ENCODE measurements at places on chromosomes 12 and 14.

GRCh38 chr14:22465201-22465840, 123.7 kb downstream of the DAD1 start:
- DNase-seq, result no peak

DNA sequence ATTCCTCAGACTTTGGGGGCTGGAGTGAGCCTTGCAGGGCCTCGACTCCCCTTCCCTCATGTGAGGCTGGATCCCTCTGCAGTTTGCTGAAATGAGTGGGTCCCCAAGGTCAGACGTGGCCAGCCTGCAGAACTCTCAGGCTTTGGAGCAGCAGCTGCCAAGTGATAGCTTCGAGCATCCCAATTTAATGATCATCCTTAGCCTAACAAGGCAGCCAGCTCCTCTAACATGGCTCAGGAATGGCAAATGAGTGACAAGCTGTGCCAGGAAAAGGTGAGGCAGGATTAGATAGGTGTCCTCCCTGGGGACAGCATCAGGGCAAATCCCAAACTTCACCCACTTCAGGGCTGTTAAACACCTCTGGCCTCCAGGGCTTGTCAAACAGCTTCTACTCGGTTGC, 130.7 kb upstream of the PWP1 start:
- no peak for DNase-seq

- no peak for DNase-seq
Measured at GRCh38 chr14:90661866-90662265, 154.4 kb downstream of the TTC7B start.

GRCh38 chr12:115035535-115036107, 351.6 kb upstream of the TBX3 start:
- no peak for DNase-seq

- DNase-seq, result no peak
Measured at GRCh38 chr12:5332551-5332950, 99.4 kb upstream of the NTF3 start.

GRCh38 chr12:10448236-10448635, 4.9 kb downstream of the KLRC1 start:
- DNase-seq, result no peak

DNA sequence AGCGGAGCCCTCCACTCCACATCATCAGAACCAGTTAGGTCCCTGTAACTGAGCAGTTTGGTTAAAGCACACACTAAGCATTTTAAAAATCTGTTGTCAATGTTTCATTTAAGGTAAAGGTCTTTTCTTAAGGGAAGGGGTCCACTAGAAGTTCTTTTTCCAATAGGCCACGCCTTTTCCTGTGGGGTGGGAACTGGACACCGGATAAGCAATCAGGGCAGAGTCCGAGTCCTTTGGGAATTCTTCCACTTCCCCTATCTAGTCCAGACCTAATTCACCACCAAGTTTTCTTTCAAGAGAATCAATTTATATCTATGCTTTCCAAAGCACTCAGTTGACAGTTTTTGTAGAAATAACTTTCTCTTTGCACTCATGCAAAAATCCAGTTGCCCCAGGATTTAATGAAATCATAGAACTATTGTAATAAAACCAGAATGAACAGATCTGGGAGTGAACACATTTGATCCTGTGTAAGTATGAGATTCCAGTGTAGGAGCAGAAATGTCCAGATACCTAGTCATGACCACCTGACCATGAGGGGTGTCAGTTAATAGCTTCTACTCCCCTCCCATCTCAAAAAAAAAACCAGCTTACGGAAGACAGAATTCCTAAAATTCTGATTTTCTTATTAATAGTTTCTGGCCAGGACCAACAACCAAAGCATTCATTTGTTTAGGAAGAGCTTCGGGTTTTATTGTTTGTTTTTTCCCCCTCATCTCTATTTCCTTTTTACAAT, 11.7 kb downstream of the VPS37B start:
- no peak for DNase-seq

GRCh38 chr12:95205016-95205624, 12.1 kb downstream of the FGD6 start:
- no peak for DNase-seq

- no peak for DNase-seq
Measured at GRCh38 chr12:117854339-117855012, 114.3 kb downstream of the KSR2 start.

DNA sequence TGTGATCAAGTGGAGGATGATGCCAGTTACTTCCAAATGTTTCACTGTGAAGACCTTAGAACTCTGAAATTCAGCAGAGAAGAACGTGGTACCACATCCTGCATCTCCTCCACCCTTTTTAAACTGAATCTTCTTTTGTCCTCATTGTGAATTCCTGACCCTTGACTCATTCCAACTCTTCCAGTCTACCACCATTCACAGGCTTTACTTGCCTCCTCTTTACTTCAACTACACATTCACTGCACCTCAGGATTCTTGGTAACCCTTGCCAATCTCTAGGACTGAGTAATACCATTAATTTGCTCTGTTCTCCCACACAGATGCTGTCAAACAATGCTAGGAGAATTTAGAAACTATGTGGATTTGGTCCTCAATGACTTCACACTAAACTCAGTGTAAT, 37.3 kb downstream of the PPP1R12A start:
- no peak for DNase-seq

DNA sequence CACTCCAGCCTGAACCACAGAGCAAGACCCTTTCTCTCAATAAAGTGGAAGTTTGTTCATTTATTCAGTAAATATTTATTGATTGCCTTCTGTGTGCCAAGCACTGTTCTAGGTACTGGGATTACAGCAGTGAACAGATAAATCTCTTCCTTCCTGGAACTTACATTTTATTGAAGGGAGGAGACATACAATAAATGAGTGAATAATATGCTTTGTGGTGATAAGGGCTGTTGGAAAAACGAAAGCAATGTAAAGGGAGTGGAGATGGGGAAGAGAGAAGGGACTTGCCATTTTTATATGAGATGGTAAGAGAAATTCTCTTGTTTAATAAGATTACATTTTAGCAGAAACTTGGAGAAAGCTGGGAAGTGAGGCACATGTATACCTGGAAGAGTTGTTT, 1.6 kb downstream of the GSKIP start:
- no peak for DNase-seq

GRCh38 chr12:113870890-113871289, 95.2 kb downstream of the RBM19 start:
- no peak for DNase-seq

- no peak for DNase-seq
Measured at GRCh38 chr14:53951627-53952303, 4.9 kb downstream of the BMP4 start.

DNA sequence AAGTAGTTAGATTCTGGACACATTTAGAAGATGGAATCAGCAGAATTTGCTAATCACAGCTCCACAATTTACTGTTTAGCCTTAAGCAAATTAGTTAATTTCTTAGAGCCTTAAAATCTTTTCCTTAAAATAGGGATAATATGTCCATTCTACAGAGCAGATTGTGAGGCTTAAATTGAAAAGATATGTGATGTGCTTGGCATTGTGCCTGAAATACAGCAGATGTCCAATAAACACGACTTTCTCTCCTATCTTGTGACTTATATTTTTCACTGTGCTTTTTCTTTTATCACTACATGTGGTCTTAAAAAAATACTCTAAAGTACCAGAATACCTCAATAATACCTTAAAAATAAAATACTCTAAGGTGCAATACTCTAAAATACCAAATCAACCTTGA, 30.6 kb downstream of the CCER1 start:
- DNase-seq, result no peak

GRCh38 chr12:95509300-95509699, 35.3 kb downstream of the METAP2 start:
- DNase-seq, result no peak

GRCh38 chr12:1576410-1577241, 17.8 kb downstream of the FBXL14 start:
- DNase-seq, result no peak

- DNase-seq, result no peak
Measured at GRCh38 chr14:106210650-106211049, 684.3 kb downstream of the TMEM121 start.

DNA sequence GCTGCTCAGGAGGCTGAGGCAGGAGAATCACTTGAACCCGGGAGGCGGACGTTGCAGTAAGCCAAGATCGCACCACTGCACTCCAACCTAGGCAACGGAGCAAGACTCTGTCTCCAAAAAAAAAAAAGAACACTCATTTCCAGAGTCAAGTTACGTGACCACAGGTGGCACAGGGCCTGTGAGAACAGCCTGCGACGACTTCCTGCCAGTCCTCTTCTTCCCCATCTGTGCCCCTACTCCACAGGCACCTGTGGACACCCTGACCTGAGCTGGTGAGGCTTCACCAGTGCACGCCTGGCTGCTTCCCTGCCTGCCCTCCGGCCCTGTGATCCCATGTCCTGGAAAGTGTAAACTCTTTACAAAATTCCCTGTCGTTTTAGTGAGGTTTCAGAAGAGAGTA, 77.7 kb downstream of the PPP2R5C start:
- no peak for DNase-seq

DNA sequence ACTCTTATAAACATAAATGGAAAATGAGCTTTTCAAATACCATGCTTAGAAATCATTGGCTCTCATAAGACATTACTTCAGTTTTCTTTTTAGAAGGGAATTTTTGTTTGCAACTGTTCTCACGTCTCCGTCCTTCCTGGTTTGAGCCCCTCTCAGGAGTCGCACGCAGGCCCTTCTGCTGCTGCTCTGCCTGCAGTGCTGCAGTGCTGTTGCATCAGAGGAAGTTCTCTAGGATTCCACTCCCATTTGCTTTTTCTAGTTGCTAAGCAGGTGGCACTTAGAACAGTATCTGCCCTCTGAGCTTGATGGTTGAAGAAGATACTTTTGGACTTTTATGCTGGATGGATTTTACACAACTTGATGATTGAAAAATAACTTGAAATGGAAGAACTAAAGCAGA, 70.8 kb downstream of the SCN8A start:
- DNase-seq, result no peak

DNA sequence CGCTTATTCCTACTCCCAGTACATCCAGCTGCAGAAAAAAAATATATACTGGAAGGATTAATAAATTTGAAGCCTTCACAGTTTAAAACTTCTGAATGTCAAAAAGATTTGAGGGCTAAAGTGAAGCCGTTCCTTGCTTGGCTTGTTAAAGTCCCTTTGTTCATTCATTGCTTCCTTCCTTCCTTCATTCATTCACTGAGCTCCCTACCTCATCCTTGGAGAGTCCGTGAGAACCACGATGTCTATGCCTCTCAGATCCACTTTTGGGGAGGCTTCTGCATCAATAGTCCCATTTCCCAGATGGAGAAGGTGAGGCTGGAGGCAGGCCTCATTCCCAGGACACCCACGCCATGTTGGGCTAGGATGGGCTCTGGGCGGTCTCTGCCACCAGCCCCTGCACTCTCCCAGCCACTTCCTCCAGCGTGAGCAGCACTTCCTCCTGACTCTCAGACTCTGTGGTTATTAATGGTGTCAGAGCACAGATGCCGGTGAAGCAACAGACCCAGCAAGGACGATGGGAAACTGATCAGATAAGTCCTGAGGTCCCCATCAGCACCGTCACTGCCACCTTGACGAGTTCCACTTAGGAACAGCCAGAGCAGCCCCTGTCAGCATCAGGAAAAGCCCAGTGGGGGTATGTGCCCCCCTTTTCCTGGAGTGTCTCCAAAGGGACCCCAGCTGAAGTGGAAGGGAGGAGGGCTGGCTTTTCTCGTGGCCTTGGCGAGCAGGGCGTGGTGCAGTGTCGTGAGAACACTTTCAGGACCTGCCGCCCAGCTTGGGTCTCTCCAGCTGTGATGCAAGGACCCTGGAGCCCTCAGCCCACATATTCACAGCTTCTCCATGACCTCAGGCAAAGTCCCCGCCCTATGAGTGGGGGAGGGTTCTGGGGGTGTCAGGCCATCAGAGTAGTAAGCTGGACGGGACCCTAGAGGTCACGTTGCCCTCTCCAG, 21.2 kb downstream of the ASB2 start:
- peak; percentile 84 for DNase-seq

- DNase-seq, result no peak
Measured at GRCh38 chr12:29149691-29150281, 708 bp downstream of the FAR2 start.

- DNase-seq, result peak; percentile 9
Measured at GRCh38 chr12:14275886-14276285, 89.6 kb upstream of the ATF7IP start.

- no peak for DNase-seq
Measured at GRCh38 chr12:130672089-130672820, 43.8 kb downstream of the RIMBP2 start.

GRCh38 chr14:41235466-41235865, 371.2 kb upstream of the LRFN5 start:
- DNase-seq, result no peak

- DNase-seq, result no peak
Measured at GRCh38 chr12:28610401-28611114, 420.3 kb downstream of the CCDC91 start.

DNA sequence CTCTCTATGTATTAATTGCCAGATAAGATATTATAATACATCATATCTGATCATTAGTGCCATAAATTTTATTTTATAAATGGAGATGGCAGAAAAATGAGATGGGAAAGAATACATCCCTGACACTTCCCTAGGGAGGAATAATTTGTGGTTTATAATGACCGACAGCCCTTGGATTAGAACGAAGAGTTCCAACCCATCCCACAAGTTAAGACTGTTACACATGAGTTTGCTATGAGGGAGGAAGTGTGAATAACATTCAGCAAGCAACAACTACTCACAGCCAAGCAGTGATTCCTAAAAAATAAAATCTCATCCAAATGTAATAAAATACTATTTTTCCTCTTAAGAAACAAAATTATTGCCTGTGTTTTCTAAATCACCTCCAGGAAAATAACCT, 299.0 kb downstream of the CCDC91 start:
- no peak for DNase-seq

DNA sequence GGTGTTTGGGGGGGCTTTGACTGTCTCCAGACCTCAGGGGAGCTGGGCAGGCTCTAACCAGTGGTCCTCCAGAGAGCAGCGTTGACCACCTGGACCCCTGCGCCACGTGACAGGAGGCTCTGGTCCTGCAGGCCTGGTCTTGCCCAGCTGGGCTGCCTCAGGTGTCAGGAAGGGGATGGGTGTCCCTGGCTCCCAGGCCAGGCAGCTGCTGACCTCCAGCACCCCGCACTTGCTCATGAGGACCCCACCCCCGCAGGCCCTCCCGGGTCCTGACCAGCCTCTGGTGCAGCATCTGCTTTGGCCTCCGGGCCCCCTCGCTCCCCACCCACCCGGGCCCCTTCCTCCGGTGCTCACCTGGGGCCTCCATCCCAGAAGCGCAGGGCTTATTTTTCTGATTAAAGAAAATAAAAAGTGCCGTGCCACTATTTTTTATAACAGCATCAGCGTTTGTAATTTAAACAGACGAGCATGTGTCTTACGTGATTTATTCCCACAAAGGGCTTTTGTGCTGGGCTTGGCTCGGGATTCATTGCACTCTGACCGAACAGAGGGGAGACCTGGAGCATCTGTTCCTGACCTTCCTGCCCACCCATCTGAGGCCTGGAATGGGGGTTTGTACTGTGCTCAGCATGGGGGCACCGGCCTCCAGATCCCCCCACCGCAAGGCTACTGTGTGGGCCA, 21.7 kb downstream of the FBRSL1 start:
- DNase-seq, result no peak

GRCh38 chr14:32980902-32981501, 42.3 kb downstream of the NPAS3 start:
- DNase-seq, result no peak

GRCh38 chr12:65946821-65947220, 122.5 kb downstream of the HMGA2 start:
- DNase-seq, result no peak

GRCh38 chr12:75154388-75154787, 55.3 kb downstream of the KCNC2 start:
- no peak for DNase-seq

- no peak for DNase-seq
Measured at GRCh38 chr12:100248886-100249285, 18.0 kb downstream of the DEPDC4 start.
